ENCODE measurements at places on chromosomes 4 and X. TPM values are rescaled to one million over a fixed set of nuclear protein-coding genes. Genes with fewer than 3 reads are reported as not detected.

GRCh38 chrX:94600077-94600476 lies 926.1 kb downstream of the FAM133A start:
- no peak for DNase-seq

GRCh38 chrX:12309040-12309743 lies 170.9 kb downstream of the FRMPD4 start:
- no peak for DNase-seq

GRCh38 chrX:115650916-115651315 lies 89.9 kb downstream of the PLS3 start:
- peak; percentile 6 for DNase-seq

DNA sequence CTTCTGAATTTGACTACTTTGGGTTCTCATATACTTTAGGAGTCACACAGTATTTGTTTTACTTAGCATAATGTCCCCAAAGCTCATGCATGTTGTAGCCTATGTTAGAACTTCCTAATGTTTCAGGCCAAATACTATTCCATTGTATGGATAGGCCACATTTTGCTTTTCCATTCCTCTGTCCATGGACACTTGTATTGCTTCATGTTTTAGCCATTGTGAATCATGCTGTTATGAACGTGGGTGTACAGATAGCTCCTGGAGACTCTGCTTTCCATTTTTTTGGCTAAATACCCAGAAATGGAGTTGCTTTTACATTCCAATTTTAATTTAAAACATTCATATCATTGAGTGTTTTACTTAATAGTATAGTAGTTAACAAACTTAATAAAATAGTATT lies 54.5 kb downstream of the HTT start:
- DNase-seq: no peak

DNA sequence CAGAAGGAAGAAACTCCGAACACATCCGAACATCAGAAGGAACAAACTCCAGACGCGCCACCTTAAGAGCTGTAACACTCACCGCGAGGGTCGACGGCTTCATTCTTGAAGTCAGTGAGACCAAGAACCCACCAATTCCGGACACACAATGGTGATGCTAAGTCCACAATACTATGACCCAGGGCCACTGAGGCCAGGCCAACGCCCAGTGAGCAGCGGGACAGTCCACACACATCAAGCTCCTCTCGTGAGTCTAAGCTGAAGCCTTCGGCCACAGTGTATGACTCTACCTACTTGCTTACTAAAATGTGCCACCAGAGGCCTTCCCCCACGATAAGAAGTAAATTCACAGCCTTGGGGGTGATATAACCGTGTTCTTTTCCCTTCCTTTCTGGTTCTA lies 10.2 kb upstream of the CDKN2AIP start:
- DNase-seq: no peak

DNA sequence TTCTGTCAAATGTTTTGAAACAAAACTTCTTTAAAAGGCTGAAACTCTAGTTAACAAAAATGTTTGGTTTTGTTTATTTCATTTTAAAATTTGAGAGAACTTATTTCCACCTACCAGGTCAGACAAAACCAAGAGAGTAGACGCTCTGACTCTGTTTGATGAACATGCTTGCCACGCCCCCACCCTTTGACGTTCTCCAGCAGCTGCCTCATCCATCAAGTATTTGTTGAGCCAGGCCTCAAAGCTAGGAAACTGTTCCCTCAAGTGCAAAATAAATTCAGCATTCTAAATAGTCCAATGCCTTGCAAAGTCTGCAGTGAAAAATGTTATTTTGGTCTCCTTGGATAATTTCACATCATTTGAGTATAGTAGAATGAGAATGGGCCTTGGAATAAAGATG lies 121.6 kb downstream of the GUCY2F start:
- DNase-seq: no peak

DNA sequence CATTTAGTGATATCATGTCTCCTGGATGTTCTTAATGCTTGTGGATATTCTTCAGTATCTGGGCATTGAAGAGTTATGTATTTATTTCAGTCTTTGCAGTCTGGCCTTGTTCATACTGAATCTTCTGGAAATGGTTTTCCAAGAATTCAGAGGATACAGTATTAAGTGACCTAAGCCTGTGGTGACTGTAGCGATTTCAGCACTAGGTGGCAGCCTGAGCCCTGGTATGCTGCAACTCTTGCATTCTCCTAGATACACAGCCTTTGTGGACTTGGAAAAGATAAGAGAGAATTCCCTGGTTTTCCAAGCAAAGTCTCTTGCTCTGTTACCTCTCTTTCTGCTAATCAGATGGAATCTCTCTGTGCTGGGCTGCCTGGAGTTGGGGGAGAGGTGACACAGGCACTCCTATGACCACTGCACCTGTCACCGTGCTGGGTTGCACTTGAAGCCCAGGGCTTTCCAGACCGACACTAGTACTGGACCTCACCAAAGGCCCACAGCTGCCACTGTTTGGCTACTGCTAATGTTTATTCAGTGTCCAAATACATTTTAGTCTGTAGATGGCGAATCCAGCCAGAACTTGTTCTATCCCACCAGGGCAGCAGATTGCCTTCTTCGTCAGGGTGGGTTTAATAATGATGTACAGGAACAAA lies 19.3 kb upstream of the SPIN2A start:
- no peak for DNase-seq

GRCh38 chrX:12894074-12895030 lies 12.1 kb upstream of the TLR8 start:
- DNase-seq: peak; percentile 73

GRCh38 chrX:106862972-106863688 lies 40.0 kb downstream of the RIPPLY1 start:
- DNase-seq: peak; percentile 3

GRCh38 chr4:130028552-130028951 lies 932.6 kb downstream of the C4orf33 start:
- DNase-seq: peak; percentile 13

GRCh38 chr4:99305638-99306400 lies 15.0 kb upstream of the ADH1A start:
- DNase-seq: no peak

- DNase-seq: no peak
These were observed 159.9 kb downstream of the AASDH start for GRCh38 chr4:56227301-56227835.

DNA sequence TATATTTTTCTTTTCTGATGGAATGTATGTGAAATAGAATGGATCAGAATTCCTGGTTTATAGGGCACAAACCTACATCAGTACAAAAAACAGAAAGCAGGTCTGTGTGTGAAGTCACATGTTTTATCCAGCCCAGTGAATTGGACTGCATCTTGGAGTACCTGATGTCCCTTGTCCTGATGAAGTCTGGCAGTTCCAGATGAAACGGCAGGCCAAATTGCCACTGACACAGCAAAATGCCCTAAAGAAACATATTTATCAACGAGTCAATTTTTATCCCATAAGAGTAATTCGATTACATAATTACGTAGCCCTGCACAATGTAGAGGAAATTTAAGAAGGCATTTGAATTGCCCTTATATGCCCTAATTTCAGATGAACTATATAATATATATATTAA lies 37.8 kb upstream of the ATP6AP2 start:
- no peak for DNase-seq

GRCh38 chr4:123556526-123556925 lies 159.9 kb downstream of the SPRY1 start:
- no peak for DNase-seq

DNA sequence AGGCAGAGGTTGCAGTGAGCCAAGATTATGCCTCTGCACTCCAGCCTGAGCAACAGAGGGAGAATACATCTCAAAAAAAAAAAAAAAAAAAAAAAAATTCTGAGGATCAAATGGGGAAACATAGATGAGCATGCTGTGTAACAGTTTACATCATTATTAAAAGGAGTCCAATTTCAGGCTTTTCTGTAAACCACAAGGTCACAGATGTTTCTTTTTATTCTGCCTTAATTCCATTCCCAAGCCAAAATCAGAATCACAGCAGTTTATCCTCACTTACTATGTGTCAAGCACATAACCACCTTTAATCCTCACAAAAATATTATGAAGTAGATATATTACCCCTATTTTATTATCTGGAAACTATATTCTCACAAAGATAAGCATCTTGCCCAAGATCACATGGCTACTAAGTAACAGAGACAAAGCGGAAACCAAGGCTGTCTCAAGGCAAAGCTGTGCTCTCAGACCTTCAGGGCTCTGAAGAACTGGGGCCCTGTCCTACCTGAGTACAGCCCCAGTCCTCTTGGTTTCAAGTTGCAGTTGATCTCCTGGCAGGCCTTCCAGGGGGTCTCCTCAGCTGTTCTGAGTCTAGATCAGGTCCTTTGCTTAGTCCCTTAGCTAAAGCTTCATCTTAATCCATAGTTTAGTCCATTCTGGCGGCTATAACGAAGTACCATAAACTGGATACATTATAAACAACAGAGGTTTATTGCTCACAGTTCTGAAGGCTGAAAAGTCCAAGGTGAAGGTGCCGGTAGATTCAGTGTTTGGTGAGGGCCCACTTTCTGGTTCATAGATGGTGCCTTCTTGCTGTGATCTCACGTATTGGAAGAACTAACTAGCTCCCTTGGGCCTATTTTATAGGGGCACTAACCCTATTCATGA lies 141.3 kb downstream of the PALLD start:
- no peak for DNase-seq

GRCh38 chr4:178752954-178753525 lies 1310.8 kb upstream of the AGA start:
- no peak for DNase-seq

DNA sequence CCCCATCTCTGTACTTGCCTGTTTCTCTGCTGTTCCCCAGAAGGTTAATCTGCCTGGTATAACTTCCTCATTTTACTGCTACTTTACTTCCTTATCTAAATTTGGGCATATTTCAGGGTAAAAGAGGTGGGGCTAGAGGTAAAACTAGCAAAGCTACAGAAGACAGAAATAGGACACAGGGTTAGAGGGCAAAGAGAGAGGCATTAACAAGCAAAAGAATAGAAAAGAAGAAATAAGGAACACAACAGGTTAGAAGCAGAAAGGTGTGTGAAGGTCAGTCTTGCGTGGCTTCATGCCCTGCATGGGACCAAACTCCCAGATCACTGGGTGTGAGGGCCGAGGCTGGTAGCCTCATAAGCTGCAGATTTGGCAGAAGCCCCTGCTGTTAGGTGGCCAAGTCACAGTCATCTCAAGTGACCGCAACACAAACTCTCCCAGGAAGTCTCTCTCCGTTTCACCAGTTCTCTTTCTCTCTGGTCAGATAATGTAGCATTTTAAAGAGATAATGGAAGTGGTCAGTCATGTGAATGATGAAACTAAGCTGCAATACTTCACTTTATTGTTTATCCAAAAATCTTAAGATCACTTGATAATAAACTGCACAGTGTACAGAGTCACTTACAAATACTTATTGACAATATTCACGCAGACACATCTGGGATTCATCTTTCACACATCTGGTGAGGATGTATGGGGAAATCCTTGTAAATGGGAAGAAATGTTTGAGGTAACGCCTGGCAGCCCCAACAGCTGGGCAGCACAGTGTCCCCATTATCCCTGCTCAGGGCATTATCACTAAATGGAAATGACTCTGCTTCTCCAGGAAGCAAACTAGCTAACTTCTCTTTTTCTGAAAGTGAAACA lies 16.4 kb downstream of the TMEM154 start:
- peak; percentile 82 for DNase-seq

- no peak for DNase-seq
These were observed 27.9 kb downstream of the ARHGEF6 start for GRCh38 chrX:136752796-136753195.

DNA sequence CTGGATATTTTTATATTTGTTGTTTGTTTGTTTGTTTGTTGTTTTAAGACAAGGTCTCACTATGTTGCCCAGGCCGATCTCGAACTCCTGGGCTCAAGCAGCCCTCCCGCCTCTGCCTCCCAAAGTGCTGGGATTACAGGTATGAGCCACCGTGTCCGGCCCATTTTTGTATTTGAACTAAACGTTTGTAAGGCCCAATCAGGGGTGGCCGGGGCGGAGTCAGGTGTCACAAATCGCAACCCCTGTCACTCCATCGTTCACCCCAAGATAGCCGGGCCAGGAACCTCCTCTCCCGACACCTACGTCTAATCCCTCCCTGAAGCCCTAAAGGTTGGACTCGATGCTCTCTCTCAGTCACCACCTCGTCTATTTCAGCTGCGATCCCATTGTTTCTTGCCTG lies 722 bp upstream of the EFHC2 start:
- DNase-seq: peak; percentile 63

USP17L25 gene
- total RNA-seq: not detected

ZNF630 gene
- not detected for total RNA-seq

CFAP99 gene
- not detected for total RNA-seq

ERCC6L gene
- total RNA-seq: 0.34 TPM

XAGE2 gene
- not detected for total RNA-seq

PCDH10 gene
- total RNA-seq: not detected

S100P gene
- total RNA-seq: not detected

IQSEC2 gene
- total RNA-seq: 0.94 TPM

PDE5A gene
- total RNA-seq: 1.4 TPM
